ENCODE measurements at places on chromosomes 13 and 19.

GRCh38 chr19:18961767-18962620 lies 21.0 kb upstream of the HOMER3 start:
- DNase-seq = peak; percentile 29

DNA sequence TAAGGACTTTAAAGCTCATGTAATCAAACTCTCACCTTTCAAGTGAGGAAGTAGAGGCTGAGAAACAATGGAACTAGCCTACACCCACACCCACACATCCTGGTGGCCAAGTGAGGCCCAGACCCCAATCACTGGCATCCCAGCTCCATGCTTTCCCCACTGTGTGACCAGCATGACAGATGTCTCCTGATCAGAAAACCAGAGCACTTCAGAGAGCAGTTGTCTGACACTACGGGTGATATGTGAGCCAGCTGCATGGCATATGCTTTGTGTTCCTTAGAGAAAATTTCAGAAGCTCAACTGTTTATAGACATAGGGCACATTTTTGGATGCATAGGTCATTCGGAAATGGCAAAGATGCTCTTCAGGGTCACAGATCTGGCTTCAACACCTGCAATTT lies 315.2 kb downstream of the NDFIP2 start:
- no peak for DNase-seq

- DNase-seq = no peak
Observed at GRCh38 chr13:36142735-36143134, 11.6 kb upstream of the DCLK1 start.

GRCh38 chr13:80030491-80030890 lies 310.4 kb downstream of the SPRY2 start:
- no peak for DNase-seq

DNA sequence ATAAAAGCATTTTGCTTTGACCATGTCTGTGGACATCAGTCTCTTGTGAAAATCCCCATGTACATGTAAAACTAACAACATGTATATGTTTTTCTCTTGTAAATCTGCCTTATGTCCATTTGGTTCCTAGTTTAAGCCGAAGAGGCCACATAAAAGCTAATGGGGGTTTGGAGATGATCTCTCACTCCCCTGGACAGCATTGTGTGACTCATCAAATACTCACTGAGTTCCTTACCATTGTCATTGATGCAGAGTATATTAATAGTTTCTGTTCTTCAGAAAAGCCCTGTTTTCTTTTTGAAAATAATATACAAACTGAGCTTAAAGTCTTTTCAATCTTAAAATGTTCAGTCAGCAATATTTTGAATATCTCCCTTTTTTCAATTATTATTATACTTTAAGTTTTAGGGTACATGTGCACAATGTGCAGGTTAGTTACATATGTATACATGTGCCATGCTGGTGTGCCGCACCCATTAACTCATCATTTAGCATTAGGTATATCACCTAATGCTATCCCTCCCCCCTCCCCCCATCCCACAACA lies 536.7 kb upstream of the HTR2A start:
- no peak for DNase-seq

DNA sequence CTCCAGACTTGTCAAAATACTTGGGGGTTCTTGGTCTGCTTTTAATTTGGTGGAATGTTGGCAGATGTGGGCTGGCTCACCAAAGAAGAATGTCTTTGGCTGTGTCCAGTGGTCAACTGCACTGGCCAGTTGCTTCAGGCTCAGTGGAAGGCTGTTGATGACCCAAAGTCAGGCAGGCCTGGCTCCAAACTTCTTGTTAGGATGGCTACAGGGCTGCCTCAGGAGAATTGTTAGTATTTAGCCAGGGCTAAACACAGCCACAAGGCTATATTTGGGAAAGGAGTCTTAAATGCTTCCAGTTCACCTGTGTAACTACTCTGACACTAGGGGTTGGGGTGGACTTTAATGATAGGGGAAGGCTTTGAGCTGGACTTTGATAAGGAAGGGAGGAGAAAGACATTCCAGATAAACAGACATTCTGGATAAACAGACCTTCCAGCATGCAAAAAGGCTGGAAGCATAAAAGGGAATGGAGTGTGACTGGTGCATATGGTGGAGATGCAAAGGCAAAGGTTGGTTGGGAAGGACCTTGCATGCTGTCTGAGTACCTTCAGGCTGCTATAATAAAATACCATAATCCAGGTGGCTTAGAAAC lies 116.8 kb downstream of the FOXO1 start:
- no peak for DNase-seq

DNA sequence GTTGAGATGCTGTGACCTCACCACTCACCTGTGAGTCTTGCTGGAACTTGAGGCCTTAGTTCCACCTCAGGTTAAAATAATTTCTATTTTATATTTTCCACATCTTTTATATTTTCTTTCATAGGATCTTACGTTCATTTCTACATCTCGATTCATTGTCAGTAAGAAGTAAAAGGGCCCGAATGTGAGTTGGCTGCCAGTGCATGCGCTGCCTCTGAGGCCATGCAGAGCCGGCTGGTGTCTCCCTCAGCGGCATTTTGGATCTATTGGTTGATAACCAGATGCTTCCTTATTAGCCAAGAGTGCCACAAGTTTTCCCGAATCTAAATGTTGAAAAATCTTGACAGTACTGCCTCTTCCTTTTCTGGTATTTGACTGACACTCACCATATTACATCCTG lies 347.3 kb downstream of the TEX29 start:
- no peak for DNase-seq

- DNase-seq = no peak
Observed at GRCh38 chr13:97780486-97780885, 173.0 kb upstream of the IPO5 start.

- no peak for DNase-seq
Observed at GRCh38 chr13:77291774-77292173, 35.1 kb downstream of the MYCBP2 start.

- DNase-seq = no peak
Observed at GRCh38 chr13:98520674-98521449, 56.0 kb downstream of the STK24 start.

- peak; percentile 67 for DNase-seq
Observed at GRCh38 chr19:6087074-6087571, 23.2 kb downstream of the RFX2 start.

DNA sequence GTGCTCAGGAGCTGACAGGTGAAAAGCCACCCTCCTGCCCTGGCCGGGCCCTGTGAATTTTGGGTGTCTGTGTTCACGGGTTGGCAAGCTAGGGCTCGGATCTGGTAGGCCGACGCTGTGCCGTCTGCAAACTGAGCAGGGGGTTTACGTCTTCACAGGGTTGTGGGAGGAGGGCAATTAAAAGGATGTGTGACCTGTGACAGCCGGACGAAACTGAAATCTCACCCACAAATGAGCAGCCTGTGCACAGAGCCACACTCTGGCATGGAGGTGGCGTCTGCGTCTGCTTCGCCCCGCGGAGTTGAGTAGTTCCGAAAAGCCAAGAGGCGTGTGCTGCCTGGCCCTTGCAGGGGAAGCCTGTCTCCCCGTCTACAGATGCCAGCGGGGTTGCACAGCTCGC lies 117.3 kb downstream of the KDM4B start:
- DNase-seq = no peak

- no peak for DNase-seq
Observed at GRCh38 chr19:56596676-56597075, 1.6 kb downstream of the ZNF71 start.

- DNase-seq = no peak
Observed at GRCh38 chr19:48990400-48990799, 2.7 kb downstream of the GYS1 start.

DNA sequence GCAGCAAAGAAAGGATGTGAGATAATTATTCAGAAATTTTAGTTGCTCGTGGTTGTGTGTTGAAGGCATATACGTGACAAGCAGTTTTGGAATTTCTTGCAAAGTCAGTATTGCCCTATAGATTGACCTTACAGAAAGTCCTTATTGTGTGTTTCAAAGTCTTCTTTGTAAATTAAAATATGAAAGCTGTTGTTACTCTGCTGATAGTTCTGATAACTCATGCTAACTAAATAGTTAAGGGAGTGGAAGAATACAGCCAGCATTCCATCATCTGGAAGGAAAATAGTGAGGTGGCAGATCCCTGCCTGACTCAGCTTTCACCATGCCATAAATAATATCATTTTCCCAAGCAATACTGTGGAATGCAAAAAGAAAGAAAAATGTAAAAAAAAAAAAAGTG lies 27.2 kb downstream of the WASF3 start:
- no peak for DNase-seq

GRCh38 chr19:49231804-49232203 lies 74.2 kb downstream of the TRPM4 start:
- no peak for DNase-seq
